ENCODE measurements at places on chromosomes 1 and 21. TPM values are rescaled to one million over a fixed set of nuclear protein-coding genes. Genes with fewer than 3 reads are reported as not detected.

MNDA gene
- not detected for total RNA-seq

KIF21B gene
- 72.5 TPM for total RNA-seq

CD5L gene
- total RNA-seq: not detected

C1QTNF12 gene
- total RNA-seq: 6.1 TPM

DNA sequence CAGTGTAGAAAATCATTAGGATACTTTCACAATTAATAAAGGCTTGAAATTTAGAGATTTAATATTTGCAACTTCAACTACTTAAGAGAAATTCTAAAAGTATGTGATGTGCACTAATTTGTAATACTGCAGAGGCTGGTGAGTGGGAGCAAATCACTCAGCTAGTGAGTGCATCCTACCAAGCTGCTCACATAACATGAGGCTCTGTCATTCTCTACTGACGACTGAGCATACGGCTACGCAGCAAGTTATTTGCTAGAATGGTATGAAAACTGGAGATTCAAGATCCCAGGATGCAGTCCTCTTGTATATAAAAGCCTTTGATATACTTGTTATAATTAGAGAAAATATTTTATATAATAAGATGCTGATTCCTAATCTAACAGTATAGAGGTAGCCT, 90.1 kb downstream of the ATP1B1 start:
- no peak for DNase-seq

GRCh38 chr1:1510912-1511532, 940 bp upstream of the ATAD3A start:
- DNase-seq: peak; percentile 83

Data from OCI-LY7 (cell line).